Kidney (tissue), 22 donors: ENCODE measurements at places on chromosomes 2 and 18.

DNA sequence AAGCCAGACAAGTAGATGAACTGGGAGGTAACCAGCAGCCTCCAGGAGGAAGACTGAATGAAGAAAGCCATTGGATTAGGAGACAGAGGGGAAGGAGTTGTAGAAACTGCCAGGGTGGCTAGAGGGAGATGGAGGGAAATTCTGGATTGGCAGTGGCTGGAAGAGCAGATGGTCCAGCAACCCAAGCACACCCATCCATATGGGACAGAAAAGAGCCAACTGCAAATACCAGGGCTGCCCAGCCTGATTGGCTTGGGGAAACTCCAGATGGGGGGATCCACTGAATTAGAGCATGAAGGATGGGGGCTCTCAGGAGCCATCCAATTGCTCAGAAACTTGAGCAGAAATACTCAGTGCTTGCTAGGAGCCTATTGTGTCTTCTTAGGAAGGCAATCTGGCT, 173.5 kb upstream of the EPB41L3 start:
- no peak for DNase-seq

- peak; percentile 56 for DNase-seq
Measured at GRCh38 chr2:152542995-152543481, 174.2 kb downstream of the PRPF40A start.

DNA sequence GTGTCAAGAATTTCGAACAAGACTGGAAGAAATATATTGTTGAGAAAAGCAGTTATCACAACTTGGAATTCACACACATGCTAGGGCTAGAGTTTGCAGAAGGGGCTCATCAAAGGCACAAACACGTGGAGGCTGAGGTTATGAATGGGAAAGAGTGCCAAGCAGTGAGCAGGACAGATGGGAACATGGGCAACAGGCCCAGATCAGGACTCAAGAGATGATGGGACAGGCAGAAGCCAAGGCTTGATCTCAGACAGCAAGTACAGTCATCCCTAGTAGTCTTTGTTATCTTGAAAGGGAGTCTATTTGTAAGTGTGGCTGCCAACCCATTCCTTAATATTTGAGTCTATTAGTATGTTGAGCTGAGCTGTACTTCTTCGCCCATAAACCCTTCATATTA, 22.2 kb upstream of the EPC2 start:
- DNase-seq = no peak

GRCh38 chr18:8162802-8163201, 446.4 kb upstream of the RAB12 start:
- no peak for DNase-seq

DNA sequence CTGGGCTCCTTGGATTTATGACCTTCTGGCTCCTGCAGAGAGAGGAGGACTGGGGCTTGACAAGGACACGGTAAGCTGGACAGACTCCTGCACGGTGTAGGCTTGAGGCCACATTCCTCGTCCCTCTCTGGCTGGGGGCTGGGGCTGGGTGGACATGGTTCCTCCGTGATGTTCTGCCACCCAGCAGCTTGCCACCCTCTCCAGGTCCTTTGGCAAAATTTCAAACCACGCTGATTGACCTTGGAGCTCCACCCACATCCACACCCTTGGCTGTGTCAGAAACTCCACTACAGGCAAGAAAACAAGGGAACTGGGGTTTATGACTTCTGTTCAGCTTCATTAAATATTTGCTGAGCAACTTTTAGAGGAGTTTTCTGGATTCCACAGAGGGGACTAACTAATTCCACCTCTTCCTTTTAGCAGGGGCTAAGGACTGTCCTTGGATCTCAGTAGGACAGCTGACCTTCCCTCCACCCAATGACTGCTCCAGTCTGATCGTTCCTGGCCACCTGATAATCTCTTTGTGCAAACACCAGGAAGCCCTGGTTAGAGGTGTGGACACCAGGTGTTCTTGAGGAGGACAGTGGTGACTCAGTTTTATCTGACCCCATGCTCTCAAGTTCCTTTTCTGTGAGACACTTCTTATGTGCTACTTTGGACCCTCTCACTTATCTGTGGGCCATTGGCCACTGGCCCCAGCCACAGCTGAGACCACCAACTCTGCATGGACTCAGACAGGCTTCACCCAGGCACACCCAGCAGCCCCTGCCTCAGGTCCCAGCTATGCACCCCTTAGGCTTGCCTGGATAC, 29.3 kb downstream of the GPR55 start:
- peak; percentile 88 for DNase-seq

DNA sequence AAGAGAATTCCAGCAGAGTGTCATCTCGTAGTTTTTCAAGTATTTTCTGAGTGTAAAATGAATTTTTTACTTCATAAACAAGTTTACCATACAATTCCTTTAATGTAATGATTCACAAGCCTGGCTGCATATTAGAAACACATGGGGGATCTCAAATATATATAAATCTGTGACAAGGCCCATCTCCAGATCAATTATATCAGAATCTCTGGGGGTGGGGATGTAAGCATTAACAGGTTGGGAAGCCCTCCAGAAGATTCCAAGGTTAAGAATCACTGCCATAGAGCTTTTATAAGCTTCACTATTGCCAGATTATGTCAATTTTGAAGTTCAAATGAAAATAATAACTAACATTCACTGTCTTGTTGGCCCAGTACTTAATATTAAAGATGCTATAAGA, 111.2 kb downstream of the BAZ2B start:
- no peak for DNase-seq

DNA sequence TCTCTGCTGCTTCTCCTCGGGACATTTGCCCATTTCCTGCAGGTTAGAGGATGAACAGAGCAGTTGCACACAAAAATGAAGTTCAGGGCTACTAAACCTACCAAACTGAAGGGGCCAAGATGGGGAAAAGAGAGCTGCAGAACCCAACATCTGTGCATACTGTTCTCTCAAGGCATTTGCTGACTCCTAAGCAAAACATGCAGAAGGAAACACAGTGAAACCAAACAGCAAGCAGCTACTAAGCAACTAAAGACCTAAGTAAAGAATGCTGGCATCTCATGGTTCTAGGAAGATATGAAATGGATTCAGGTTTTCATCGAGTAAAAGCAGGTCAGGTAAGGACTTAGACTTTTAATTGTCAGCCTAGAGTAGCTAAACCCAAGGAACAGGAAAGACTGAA, 111.9 kb upstream of the SYT4 start:
- no peak for DNase-seq

GRCh38 chr2:202270487-202270886, 4.9 kb downstream of the NOP58 start:
- DNase-seq = no peak

- DNase-seq = no peak
Measured at GRCh38 chr2:200788121-200788718, 23.5 kb upstream of the BZW1 start.

DNA sequence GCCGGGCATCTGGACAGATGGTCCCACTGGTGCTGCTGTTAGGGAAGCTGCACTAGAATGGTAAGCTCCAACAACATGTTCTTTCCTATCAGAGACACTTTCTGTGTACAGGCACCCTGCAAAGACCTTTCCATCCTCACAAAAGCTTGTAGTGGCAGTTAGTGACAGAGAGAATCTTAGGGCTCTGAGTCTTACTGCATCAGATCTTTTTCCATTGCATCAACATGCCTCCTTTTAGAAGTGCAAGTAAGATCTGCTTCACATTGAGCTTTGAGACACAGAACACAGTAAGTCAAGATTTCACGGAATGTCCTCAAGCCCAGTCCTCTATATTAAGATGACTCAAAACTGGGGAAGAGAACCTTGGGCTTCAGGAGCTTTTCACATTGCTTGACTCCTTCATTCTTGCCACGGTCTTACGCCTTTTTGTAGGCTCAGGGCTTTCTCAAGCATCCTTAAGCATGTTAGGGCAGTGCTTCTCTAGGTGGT, 52.6 kb downstream of the ARL4C start:
- no peak for DNase-seq

DNA sequence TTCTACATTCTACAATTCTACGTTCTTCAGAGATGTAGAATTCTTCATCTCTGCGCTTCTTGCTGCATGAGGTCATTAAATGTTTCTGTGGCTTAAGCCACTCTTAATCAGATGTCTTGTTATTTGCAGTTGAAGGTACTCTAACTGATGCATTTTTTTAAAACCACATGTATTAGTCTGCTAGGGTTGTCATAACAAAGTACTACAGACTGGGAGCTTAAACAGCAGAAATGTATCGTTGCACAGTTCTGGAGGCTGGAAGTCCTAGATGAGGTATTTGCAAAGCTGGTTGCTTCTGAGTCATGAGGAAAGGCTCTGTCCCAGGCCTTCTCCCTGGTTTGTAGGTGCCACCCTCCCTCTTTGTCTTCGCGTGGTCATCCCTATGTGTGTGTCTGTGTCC, 176.3 kb upstream of the GLI2 start:
- no peak for DNase-seq

GRCh38 chr2:203200866-203201265, 38.0 kb upstream of the CYP20A1 start:
- no peak for DNase-seq

GRCh38 chr2:14632133-14632936, at the start of gene LRATD1:
Gene LRATD1 (plus strand): TSS chr2:14632717. CDS start chr2:14633980, 1,263 bp downstream.
- DNase-seq = peak; percentile 96

- no peak for DNase-seq
Measured at GRCh38 chr2:10071176-10071575, 9.0 kb downstream of the CYS1 start.

DNA sequence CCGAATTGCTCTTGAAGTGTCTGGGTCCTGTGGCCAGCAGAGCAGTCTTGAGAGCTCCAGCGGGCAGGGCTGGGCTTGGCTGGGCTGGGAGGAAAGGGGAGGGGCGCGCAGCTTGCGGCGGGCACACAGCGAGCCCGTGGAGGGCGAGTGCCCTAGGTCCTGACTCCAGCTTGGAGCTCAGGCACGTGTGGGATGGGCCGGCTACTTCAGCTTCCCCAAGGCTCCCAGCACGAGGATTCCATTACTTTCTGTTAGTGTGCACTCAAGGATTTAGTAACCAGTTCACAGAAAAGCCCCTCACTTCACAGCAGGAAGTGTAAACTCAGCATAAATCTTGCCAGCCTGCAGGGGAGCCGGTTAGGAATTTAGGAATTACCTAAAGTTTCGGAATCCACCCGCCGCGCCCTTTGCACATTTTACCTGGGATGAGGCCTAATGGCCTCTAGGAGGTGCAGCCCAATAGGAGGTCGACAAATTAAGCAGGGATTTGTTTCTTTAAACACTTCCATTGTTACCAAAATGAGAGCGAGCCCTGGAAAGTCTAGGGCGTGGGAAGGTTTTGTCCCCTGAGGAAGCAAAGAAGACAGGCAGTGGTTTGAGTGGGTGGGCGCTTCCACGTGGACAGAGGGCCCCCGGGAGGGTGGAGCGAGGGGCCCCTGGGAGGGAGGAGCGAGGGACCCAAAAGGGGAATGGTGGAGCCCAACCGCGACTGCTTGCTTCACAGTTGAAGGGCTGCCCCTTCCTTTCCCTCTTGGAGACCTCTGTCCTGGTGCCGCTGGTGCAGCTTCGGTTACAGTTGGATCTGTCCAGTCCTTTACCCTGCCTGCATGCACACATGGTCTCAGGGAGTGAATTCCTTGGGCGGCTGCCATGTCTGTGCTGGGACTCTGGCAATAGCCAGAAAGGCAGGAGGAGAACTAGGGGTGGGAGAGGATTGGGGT, 93.3 kb downstream of the CTAGE1 start:
- peak; percentile 66 for DNase-seq

- no peak for DNase-seq
Measured at GRCh38 chr2:146203064-146203624, 1641.7 kb upstream of the ACVR2A start.

DNA sequence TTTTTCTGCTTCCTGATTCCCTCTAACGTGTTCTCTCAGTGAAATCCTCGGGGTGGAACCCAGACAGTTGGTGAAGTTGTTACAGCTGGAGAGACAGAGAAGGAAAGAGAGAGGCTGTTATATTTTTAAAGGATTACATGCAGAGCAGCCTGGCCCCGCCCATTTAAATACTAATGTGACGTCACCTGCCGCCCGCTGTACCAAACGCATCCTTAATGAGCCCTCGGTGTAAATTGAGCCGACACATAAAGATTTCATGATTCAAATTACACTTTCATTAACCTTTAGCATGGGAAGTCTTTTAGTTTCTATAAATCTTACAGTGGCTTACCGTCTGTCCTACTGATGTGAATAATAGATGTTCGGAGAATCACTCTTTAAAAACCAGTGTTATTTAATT, 164.0 kb upstream of the SIX3 start:
- peak; percentile 59 for DNase-seq

- no peak for DNase-seq
Measured at GRCh38 chr2:136645236-136645828, 120.0 kb upstream of the THSD7B start.

DNA sequence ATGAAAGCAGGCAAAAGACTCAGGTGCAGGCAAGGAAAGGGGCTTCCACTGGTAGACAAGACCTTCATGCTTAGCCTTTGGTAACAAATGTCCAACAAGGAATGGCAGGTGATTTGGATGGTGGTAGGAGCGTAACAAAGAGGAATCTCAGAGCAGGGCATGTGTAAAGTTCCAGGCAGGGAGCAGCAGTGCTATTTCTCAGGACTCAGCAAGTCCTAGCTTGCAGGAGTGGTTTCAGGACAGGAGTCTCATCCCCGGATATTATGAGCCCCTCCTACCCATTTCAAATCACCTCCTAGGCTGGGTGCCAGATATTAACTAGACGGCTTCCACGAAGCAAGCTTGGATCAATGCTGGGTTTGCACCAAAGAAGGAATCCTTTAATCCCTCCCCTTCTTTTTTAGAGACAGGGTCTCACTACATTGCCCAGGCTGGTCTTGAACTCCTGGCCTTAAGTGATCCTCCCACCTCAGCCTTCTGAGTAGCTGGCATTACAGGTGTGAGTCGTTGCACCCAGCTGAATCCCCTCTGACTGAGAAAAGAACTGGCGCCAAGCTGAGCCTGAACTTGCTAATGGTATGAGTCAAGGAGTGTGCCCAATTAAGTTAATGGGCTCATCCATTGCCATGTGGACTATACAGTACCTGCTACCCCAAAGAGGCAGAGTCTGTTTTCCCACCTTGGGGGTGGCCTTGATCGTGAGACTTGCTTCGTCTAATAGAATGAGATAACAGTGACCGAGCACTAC, 190.3 kb downstream of the ARL4C start:
- DNase-seq = no peak

GRCh38 chr2:216165711-216166110, 56.6 kb downstream of the XRCC5 start:
- DNase-seq = no peak

DNA sequence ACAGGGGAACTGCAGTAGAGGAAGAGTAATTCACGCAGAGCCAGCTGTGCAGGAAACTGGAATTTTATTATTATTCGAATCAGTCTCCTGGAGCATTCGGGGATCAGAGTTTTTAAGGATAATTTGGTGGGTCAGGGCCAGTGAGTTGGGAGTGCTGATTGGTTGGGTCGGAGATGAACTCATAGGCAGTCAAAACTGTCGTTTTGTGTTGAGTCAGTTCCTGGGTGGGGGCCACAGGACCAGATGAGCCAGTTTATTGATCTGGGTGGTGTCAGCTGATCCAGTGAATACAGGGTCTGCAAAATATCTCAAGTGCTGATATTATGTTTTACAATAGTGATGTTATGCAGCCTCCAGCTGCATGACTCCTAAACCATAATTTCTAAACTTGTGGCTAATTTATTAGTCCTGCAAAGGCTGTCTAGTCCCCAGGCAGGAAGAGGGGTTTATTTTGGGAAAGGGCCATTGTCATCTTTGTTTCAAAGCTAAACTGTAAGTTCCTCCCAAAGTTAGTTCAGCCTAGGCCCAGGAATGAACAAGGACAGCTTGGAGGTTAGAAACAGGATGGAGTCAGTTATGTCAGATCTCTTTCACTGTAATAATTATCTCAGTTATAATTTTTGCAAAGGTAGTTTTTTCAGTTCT, 67.0 kb downstream of the ASAP2 start:
- no peak for DNase-seq

GRCh38 chr2:208040199-208041171, 15.2 kb upstream of the PLEKHM3 start:
- DNase-seq = peak; percentile 64
